Nasal cavity respiratory epithelium epithelial cell of viscerocranial mucosa (primary cell): ENCODE measurements at places on chromosomes 4 and X. TPM values are rescaled to one million over a fixed set of nuclear protein-coding genes. Genes with fewer than 3 reads are reported as not detected.

The CXCL10 gene
- 0.34 and 3.1 TPM in 2 replicates for total RNA-seq

The HSD17B13 gene
- 0.07 TPM in 1 of 2 replicates, not detected in the other for total RNA-seq

The MGAT4D gene
- total RNA-seq = not detected in 2 replicates

The LRAT gene
- 3.1 and 18.8 TPM in 2 replicates for total RNA-seq

The NAP1L3 gene
- total RNA-seq = not detected in 2 replicates

The C4orf51 gene
- total RNA-seq = not detected in 2 replicates

The NWD2 gene
- total RNA-seq = 0.07 and 0.34 TPM in 2 replicates

The SOX3 gene
- not detected in 2 replicates for total RNA-seq

The RBMXL3 gene
- not detected in 2 replicates for total RNA-seq

The TMPRSS11E gene
- total RNA-seq = 10.9 and 14.5 TPM in 2 replicates
